ENCODE measurements at places on chromosomes 11 and 22.

GRCh38 chr11:79081471-79082031, 359.3 kb downstream of the TENM4 start:
- no peak for DNase-seq

DNA sequence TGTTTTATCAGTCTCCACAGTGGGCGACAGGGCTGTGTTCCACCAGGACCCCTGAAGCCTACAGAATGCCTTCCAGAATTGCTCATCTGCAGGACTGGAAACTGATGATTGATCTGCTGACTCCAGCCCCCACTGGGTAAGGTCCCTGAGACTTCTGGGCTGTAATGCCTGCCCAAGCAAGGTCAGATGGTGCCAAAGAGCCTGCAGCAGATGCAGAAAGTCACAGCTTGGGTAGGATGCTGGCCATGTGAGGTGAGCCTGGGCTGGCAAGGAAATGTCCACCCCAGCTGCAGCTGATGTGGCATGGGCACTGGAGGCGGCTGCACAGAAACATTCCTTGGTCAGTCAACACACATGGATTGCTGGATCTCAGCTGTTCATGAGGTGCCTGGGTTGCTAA, 30.9 kb downstream of the LRRC32 start:
- no peak for DNase-seq

GRCh38 chr22:43110444-43110926, at the start of gene BIK:
BIK (plus strand) TSS chr22:43110750; CDS start chr22:43124023, 13,273 bp downstream.
- no peak for DNase-seq

DNA sequence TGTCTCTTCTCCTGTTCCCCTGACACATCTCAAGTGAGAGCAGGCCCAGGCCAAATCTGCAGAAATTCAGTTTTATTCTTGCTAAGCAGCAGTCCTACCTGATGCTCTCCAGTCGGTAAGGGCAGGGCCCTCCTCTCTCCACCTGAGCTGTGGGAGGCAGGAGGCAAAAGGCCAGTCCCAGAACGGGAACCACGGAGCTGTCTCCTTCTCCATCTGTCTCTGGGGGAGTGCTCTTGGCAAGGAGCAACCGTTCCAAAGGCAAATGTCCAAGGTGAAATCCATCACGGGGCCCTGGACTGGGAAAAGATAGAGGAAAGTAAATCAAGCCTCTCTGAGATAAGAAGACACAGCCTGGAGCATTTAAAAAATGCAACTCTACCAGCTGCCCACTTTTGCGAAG, 65.2 kb upstream of the CDON start:
- no peak for DNase-seq

- DNase-seq, result no peak
Measured at GRCh38 chr22:24144056-24144777, 37.1 kb upstream of the SUSD2 start.

DNA sequence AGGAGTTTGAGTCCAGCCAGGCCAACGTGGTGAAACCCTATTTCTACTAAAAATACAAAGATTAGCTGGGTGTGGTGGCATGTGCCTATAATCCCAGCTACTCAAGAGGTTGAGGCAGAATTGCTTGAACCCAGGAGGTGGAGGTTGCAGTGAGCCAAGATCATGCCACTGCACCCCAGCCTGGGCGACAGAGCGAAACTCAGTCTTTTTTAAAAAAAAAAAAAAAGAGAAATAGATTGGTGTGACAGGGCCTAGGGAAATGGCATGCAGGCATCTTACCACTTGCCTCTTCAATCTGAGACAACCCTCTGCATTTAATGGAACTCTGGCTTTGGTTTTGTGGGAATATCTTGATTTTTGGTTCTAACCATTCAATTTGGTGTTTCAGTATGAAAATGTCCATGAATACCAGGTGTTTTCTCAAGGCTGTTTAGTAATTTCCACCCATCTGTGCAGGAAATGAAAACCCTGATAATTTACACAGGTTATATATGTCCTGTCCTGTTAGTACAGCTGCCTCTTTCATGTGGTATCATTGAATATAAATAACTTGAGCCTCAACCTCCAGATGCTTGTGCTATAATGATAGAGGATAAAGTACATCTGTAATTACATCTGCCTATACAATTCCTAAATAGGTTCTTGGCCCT, 8.4 kb downstream of the XBP1 start:
- DNase-seq, result no peak

GRCh38 chr11:9516113-9516512, 55.3 kb downstream of the ZNF143 start:
- DNase-seq, result no peak

GRCh38 chr11:119800171-119800570, 71.2 kb upstream of the NECTIN1 start:
- no peak for DNase-seq

DNA sequence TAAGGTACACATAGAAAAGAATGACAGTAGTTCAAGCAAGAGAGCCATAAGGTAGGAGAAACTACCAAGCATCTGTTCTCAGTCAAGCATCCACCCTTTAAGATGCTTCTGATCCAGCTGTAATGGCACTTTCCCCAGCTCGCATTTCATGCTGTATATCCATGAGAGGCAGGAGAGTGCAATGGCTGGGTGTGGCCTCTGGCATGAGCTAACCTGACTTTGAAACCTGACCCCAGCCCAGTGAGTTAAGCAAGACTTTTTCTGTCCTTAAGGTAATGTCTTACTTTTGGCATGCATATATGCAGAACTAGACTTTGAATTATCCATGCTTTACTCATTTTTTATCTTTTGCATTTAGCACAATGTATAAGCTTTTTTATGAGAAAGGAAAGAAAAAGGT, 79.8 kb upstream of the CNTN5 start:
- DNase-seq, result no peak

DNA sequence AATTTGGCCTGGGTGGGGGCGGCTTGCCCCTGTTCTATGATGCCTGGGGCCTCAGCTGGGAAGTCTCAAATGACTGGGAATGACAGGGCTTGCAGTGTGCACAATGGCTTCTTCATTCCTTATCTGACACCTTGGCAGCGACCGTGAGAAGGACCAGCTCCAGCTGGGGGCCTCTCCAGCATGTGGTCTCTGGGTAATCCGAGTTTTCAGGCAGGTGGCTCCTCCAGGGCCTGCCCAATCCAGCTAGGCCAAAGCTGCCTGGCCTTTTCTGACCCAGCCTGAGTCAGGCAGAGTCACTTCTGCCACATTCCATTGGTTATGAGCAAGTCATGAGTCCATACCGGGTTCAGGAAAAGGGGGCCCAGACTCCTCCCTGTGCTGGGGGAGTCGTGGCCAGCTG, 646.0 kb downstream of the OPCML start:
- DNase-seq, result no peak

- no peak for DNase-seq
Measured at GRCh38 chr11:92035488-92035887, 189.1 kb upstream of the FAT3 start.

DNA sequence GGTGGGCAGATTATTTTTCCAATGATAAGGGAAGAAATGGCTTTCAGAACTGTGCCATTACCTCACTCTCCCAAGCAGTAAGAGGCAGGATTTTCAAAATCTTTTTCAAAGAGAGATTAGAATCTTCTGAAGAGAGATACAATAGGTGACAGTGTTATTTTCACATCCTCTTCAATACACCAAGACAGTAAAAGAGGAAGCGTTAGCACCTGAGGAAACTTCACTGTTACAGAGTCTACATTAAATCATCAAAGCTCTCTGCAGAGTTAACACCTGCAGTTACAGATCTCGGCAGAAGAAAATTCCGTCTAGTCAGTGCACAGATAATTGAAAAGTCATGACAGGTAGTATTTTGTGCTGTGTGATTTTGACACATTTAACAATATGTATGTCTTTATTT, 144.9 kb downstream of the PGR start:
- DNase-seq, result no peak

Measured in pulmonary artery endothelial cell (primary cell).